ENCODE measurements at places on chromosomes 6 and 20. TPM values are rescaled to one million over a fixed set of nuclear protein-coding genes. Genes with fewer than 3 reads are reported as not detected.
A peak's percentile ranks its signal among the peaks of the same experiment; 100 is the strongest.

DNA sequence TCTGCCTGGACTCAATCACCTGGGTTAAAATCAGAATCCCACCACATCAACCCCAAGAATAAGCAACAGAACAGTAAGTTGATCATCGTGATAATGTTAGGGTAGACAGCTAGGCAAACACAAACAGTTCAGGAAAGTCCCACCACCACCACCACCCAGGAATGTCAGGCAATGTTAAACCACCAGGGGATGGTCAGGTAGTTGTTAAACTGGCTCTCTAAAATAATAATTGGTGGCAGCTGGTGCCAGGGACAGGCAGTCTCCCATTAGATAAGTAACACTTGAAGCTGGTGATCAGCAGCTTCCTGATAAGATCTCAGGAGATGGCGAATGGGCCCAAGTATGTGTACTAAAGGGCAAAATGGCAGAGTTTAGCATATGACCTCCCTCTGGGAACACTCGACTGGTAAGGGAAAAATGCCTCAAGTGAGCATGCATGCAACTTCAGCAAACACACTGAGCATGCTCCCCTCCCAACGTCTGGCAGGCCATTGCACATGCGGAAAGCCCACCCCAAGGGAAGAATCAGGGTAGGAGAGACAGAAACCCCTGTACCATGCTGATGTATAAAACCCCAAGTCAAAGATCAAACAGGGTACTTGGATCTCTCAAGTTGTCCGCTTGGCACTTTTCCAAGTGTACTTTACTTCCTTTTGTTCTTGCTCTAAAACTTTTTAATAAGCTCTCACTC is 66.6 kb downstream of the IPCEF1 start:
- no peaks in the 10 kb centered on the region for H3K36me3 ChIP-seq
- no peak overlapping the region for H3K27ac ChIP-seq
- DNase-seq = no peak

DNA sequence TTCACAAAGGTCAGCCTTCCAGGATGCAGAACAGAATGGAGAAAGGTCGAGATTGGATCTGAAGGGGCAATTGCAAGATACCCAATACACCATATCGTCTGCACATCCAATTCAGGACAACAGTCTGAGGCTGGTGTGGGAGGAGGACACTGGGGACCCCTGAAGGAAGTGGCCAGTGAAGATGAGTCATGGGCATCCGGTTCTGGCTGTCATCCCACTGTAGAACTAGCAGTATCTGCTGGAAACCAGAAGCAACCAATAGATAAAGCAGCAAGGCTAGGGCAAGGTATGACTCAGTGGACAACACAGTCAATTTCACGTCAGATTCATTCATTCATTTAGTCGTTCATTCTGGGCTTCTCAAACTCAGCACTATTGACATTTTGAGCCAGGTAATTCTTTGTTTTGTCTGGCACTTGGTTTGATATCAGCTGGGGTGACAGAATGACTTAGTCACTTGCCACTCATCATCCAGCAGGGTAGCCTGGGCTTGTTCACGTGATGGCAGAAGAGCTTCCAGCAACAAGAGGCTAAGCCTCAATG is 30.3 kb upstream of the SHLD1 start:
- no peaks in the 10 kb centered on the region for H3K27me3 ChIP-seq
- DNase-seq = no peak
- H3K4me3 ChIP-seq = no peak overlapping the region
- no peak overlapping the region for H3K27ac ChIP-seq

GRCh38 chr20:16707674-16708073 is 22.2 kb upstream of the SNRPB2 start:
- no peak overlapping the region for H3K27ac ChIP-seq
- H3K36me3 ChIP-seq = no peaks in the 10 kb centered on the region
- DNase-seq = no peak
- H3K27me3 ChIP-seq = no peaks in the 10 kb centered on the region
- H3K4me3 ChIP-seq = no peak overlapping the region

GRCh38 chr6:54718541-54719023 is 128.0 kb upstream of the FAM83B start:
- no peaks in the 10 kb centered on the region for H3K36me3 ChIP-seq
- H3K27ac ChIP-seq = no peak overlapping the region
- H3K27me3 ChIP-seq = no peaks in the 10 kb centered on the region
- H3K4me1 ChIP-seq = no peaks in the 10 kb centered on the region
- DNase-seq = no peak

DNA sequence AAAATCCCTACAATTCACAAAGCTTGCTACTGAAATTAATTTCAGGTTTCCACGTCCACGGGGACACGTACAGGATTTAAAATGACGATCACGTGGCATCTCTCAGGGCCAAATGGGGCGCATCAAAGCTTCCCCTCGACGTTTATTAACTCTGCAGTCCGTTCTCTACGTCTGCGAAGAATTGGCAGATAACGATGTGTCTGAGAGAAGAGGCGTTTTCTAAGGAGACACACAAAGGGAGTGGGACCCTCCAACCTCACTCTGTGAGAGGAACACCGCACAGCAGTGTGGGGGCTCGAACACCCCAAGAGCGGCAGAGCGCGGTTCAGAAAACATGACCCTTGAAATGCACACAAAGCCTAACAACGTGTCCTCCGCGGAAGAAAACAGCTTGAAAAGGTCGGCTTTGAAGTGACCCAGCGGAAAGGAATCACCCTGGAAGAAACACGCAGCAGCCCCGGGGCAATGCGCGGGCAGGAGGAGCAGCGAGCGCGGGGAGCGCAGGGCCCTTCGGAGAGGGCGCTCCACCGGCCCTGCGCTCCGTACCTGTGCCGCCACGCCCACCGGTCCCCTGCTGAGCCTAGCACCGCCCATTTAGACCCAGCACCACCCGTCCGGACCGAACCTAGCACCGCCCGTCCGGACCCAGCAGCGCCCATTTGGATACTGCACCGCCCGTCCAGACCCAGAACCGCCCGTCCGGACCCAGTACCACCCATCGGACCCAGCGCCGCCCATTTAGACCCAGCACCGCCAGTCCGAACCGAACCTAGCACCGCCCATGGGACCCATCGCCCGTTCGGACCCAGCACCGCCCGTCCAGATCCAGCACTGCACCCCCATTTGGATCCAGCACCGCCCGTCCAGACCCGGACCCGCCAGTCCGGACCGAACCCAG is 1.1 kb upstream of the AFDN start:
- H3K4me3 ChIP-seq = peak overlapping the region; percentile 62
- H3K36me3 ChIP-seq = no peaks in the 10 kb centered on the region
- peak; percentile 68 for DNase-seq
- peak overlapping the region; percentile 41 for H3K27ac ChIP-seq
- H3K4me1 ChIP-seq = no peaks in the 10 kb centered on the region

Gene FLRT3
- total RNA-seq = 124 TPM

GRCh38 chr6:37242429-37243052 is 15.0 kb upstream of the TBC1D22B start:
- H3K4me3 ChIP-seq = no peak overlapping the region
- H3K27ac ChIP-seq = peak overlapping the region; percentile 68
- peaks cover 16% of the 10 kb centered on the region for H3K4me1 ChIP-seq
- no peaks in the 10 kb centered on the region for H3K36me3 ChIP-seq
- no peak for DNase-seq

- peak overlapping the region; percentile 97 for H3K27ac ChIP-seq
- H3K36me3 ChIP-seq = peaks cover 3% of the 10 kb centered on the region
- peak; percentile 89 for DNase-seq
- H3K4me1 ChIP-seq = no peaks in the 10 kb centered on the region
Measured at GRCh38 chr6:37171970-37172812, 2.2 kb downstream of the PIM1 start.

Gene ZNF334
- total RNA-seq = 6.2 TPM

Gene TOMM34
- 18.6 TPM for total RNA-seq

DNA sequence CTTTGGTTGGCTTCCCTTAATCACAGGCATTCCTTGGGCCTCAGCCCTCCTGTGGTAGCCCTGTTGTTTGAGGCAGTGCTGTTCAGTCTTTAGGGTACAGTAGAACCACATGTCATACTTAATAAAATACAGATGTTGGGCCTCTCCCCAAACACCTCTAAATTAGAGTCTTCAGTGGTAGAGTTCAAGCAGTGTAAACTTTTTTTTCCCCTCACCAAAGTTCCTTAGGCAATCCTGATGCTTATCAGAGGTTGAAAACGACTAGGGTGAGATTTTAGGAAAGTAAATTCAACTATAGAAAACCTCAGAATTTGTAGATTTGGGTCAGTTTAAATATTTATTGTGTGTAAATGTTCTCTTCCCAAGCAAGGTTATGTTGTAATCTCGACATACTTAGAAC is 44.6 kb downstream of the BLTP3A start:
- peaks cover 60% of the 10 kb centered on the region for H3K36me3 ChIP-seq
- no peak for DNase-seq
- no peaks in the 10 kb centered on the region for H3K4me1 ChIP-seq

Gene BRPF3
- 32.9 TPM for total RNA-seq

Gene ADTRP
- total RNA-seq = 11.4 TPM

Gene ZNF343
- 8.4 TPM for total RNA-seq

DNA sequence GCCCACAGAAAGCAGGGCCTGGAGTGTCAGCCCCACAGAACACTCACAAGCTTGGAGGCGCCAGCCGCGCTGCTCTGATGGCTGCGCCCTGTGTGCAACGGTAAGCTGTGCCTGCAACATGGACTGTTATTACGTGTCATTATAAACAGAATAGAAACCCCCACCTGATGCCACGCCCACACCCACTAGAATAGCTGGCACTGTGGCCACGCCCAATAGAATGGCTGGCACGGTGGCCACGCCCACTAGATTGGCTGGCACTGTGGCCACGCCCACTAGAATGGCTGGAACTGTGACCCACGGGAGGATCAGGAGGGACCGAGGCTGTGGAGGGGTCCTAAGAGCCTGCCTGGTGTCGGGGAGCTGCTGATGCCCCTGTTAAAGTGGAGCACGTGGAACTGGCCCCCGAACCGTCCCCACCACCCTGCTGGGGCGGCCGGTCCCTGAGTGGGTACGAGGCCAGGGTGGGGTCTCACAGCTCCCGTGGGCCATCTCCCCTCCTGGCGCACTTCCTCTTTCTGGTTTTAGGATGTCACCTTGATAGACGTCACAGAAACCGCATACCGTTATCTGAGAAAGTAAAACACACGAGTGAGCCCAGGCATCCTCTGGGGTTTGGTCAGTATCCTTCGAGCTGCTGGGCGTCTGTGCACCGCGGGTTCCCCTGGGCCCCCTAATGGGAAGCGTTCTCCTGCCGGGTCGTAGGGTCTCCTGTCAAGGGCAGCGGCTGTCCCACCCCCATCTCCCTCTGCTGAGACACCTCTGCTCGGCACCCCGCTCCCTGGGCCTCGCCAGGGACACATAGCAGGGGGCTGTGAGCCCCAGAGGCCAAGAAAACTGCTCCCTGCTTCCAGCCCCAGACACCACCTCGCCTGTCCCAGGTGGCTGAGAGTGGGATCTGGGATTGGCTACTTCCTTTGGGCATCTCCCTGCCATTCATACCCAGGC is 25.4 kb downstream of the SLC17A9 start:
- H3K27me3 ChIP-seq = peaks cover 100% of the 10 kb centered on the region
- H3K36me3 ChIP-seq = no peaks in the 10 kb centered on the region
- H3K4me3 ChIP-seq = no peak overlapping the region
- no peak for DNase-seq
- no peak overlapping the region for H3K27ac ChIP-seq
- H3K4me1 ChIP-seq = no peaks in the 10 kb centered on the region

Gene HLA-DRB5
- 106 TPM for total RNA-seq

Gene ATP9A
- total RNA-seq = 34.2 TPM

GRCh38 chr6:149473080-149474052 is 11.4 kb downstream of the ZC3H12D start:
- H3K27me3 ChIP-seq = no peaks in the 10 kb centered on the region

Gene HRH3
- total RNA-seq = not detected

GRCh38 chr6:106383573-106383972 is 23.1 kb downstream of the CRYBG1 start:
- no peak overlapping the region for H3K4me3 ChIP-seq
- H3K27me3 ChIP-seq = no peaks in the 10 kb centered on the region
- H3K4me1 ChIP-seq = no peaks in the 10 kb centered on the region
- H3K36me3 ChIP-seq = no peaks in the 10 kb centered on the region

DNA sequence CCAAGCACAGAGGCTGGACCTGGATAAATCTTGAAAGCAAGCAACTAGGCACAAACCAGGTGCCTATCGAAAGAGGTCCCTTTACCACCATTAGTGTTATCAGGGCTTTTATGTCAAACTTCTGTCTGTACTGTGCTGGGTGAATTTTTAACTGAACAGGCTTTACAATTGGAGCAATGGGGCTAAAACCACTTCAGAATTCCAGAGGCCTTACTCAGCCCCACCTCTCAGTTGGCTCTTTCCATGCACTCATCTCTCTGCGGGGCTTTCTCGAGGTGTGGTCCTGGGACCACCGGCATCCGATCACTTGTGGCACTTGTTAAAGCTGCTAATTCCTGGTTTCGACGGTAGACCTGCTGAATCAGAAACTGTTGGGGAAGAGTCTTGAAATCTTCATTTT is 232.5 kb downstream of the SOX4 start:
- no peaks in the 10 kb centered on the region for H3K27me3 ChIP-seq
- no peak overlapping the region for H3K4me3 ChIP-seq
- no peak for DNase-seq
- H3K36me3 ChIP-seq = no peaks in the 10 kb centered on the region
- peaks cover 3% of the 10 kb centered on the region for H3K4me1 ChIP-seq

Gene PLA2G7
- total RNA-seq = 32.1 TPM

DNA sequence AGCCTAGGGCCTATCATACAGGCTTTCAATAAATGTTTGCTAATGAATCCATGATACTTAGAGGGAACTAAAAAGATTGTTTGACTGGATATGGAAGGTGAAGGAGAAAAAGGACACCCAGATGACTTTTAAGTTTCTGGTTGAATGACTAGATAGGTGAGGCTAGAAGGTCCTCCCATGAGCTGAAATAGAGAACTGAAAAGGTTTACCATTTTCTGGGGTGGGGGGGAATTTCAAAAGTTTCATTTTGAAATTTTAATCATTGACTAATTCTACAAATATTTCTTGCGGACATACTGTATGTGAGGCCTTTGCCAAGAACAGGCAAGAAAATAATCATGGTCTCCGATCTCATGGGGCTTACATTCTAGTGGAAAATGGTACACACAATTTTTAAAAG is 17.9 kb upstream of the ZBTB2 start:
- no peak for DNase-seq
- H3K4me3 ChIP-seq = no peak overlapping the region
- no peaks in the 10 kb centered on the region for H3K27me3 ChIP-seq
- no peak overlapping the region for H3K27ac ChIP-seq

DNA sequence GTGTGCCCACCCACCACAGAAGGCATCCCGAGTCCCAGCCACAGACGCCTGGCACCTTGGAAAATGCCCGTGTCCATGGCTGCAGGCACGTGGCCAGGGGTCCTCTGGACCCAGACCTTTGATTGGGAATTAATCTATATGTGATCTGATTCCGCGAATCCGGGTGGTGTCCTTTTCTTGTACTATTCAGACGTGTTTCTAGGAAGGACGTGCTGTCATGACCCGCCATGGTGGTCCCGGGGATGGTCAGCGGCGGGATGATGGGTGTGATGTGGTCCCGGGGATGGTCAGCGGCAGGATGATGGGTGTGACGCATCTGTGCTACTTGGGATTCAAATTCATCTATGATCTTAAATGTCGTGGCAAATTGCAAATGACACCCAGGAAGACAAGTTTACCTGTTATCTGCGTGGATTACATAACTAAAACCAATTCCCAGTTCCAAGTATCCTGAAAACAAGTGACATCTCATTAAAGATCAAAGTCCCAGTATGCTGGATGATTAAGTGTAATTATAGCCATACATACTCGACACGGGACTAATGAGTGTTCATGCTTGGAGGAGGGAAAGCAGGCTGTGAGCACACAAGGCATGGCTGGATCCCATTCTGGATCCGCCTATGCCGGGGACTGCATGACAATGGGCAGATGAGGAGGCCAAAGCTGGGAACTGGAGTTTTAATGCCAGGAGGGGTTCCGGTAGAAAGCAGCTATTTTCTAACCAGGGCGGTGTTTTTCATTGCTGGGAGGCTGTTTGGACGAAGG is 256.5 kb downstream of the TAF4 start:
- no peak overlapping the region for H3K27ac ChIP-seq
- no peaks in the 10 kb centered on the region for H3K36me3 ChIP-seq
- peaks cover 83% of the 10 kb centered on the region for H3K27me3 ChIP-seq
- no peaks in the 10 kb centered on the region for H3K4me1 ChIP-seq

All from left lung (tissue), 14 donors.